H7 (cell line): ENCODE measurements at places on chromosomes 2 and 18.

GRCh38 chr2:152334701-152335015, 316 bp upstream of the FMNL2 start:
- no peak for DNase-seq

- no peak for DNase-seq
Measured at GRCh38 chr2:15041429-15041837, 408.9 kb downstream of the LRATD1 start.

GRCh38 chr2:138364554-138365162, 136.9 kb upstream of the SPOPL start:
- no peak for DNase-seq

DNA sequence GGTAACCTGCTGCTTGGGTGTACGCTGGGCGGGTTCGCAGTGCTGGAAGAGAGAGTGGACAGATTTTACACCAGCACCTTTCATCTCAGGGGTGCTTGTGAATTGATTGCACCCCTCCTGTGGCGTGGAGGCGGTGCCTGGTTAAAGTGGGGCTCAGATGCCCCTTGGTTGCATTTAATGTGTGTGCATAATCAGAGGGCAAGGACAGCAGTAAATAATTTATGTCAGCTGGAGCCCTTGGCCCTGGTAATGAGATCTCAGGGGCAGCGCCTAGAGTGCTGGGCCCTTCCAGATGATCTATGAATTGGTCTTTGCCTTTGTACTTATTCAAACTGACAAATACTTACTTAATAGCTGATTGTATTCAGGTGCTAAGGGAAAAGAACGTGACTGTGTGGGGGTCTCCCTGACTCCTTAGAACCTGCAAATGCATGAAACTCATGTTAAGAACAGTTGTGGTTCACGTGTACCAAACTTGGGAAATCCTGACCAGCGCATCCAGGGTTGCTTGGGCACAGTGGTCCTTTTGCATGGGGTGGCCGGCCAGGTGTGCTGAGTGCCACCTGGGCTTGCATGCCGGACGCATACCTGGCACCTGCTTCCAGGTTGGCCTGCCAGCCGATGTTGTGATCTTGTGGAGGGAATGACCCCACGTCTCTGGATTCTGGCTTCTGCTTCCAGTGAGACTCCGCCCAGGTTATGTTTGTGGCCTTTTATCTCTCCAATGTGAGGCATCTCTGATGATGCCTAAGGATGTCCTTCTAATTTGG, 118.5 kb downstream of the AGAP1 start:
- DNase-seq = no peak

GRCh38 chr2:3585261-3586109, 9.4 kb upstream of the COLEC11 start:
- DNase-seq = peak; percentile 42

- no peak for DNase-seq
Measured at GRCh38 chr2:6423157-6423556, 442.6 kb downstream of the CMPK2 start.

DNA sequence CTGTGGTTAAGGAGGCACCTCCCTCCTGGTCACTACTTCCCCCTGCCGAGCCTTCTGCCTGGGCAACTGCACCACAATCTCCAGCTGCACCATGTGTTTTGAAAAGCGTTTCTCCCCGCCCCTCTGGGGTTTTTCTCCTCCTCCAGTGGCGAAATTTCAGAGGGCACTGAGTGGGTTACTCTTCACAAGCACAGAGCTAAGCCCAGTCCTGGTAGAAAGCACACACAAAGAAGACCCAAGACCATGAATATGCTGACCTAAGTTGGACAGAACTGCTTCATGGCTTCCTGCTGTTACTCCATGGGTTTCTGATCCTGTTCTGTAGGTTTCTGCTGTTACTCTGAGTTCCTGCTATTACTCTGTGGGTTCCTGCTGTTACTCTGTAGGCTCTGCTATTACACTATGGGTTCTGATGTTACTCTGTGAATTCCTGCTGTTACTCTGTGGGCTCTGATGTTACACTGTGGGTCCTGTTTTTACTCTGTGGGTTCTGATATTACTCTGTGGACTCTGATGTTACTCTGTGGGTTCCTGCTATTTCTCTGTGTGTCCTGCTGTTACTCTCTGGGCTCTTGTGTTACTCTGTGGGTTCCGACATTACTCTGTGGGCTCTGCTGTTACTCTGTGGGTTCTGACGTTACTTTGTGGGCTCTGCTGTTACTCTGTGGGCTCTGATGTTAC, 216.6 kb downstream of the RTP5 start:
- no peak for DNase-seq

DNA sequence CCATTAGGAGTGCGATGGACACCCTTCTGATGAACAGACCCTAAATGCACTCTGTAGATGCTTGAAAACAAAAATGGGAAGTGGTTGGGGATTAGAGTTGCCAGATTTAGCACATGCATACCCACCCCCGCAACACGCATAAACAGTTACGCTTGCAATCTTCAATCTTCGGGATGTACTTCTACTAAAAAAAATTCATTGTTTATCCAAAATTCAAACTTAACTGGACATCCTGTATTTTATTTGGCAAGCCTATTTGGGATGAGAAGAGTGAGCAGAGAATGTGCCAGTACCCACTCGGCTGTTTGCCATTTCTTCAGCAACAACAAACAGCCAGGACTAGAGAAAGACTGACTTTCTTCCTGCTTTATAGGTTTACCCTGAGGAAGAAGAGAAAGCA, 18.4 kb downstream of the KIAA2012 start:
- no peak for DNase-seq
